Activated T-helper 2 cell treated with anti-CD3 and anti-CD28 coated beads, Interferon-gamma antibody, Interleukin-2, Interleukin-4, amounts not matched to agents 10 μg/mL and 5 μg/mL and 100 μg/mL, durations not matched to agents 14 hours and 24 hours and 36 hours (primary cell): ENCODE measurements at places on chromosomes 4 and X. TPM values are rescaled to one million over a fixed set of nuclear protein-coding genes. Genes with fewer than 3 reads are reported as not detected.

PRPS2 gene
- total RNA-seq: 91.8 and 96.5 TPM in 2 replicates

AFF2 gene
- 3.2 and 3.3 TPM in 2 replicates for total RNA-seq

CFAP99 gene
- not detected in 2 replicates for total RNA-seq

ETNPPL gene
- not detected in 2 replicates for total RNA-seq

DDIT4L gene
- 3.3 TPM in 2 replicates for total RNA-seq

PRPS1 gene
- 94.4 and 94.5 TPM in 2 replicates for total RNA-seq

PFKFB1 gene
- 0.25 and 0.50 TPM in 2 replicates for total RNA-seq

CSN1S1 gene
- total RNA-seq: not detected in 2 replicates

- no peak for DNase-seq
Measured at GRCh38 chr4:48470137-48470536, 13.0 kb upstream of the SLC10A4 start.

DNA sequence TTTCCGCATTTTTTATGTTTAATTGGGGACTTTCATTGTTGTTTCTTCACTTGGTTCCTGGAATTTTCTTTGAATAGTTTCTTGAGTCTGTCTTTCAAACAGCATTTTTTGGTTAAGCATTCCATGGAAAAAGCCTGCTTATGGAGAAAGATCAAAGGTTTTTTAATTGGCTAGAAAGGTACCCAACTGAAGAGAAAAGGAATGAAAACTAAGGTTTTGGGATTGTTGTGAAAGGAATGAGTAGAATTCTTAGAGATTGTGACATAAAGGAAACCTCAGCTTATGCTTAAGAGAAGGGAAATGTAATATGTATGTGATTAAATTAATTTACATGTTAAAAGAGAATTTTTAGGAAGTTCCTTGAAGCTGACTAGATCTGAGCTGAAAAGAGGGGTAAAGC, 82.8 kb downstream of the CCKAR start:
- no peak for DNase-seq

DNA sequence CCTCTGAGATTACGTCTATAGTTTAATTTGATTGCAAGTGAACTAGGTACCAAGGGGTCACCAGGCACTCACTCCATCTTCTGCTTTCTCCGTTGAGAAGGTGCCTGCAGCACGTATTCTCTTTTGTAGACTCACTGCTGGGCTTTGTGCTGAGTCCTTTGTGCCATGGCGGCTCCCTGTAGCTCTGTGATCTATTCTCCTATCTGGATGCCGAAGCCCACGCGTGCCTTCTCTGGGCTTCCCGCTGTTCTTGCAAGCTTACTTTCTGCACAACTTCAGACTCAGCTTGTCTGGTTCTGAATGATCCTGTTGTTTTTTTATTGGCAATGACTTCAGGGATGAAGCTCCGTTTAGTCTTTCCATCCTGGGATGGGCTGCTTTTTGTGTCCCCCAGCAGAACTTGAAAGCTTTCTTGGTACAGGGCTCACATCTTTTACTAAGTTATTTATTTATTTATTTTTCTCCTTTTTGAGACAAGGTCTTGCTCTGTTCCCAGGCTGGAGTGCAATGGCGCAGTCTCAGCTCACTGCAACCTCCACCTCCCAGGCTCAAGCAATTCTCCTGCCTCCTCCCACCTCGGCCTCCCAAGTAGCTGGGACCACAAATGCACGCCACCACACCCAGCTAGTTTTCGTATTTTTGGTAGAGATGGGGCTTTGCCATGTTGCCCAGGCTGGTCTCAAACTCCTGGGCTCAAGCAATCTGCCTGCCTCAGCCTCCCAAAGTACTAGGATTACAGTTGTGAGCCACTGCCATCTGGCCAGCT, 100.9 kb upstream of the NKX1-1 start:
- no peak for DNase-seq

DNA sequence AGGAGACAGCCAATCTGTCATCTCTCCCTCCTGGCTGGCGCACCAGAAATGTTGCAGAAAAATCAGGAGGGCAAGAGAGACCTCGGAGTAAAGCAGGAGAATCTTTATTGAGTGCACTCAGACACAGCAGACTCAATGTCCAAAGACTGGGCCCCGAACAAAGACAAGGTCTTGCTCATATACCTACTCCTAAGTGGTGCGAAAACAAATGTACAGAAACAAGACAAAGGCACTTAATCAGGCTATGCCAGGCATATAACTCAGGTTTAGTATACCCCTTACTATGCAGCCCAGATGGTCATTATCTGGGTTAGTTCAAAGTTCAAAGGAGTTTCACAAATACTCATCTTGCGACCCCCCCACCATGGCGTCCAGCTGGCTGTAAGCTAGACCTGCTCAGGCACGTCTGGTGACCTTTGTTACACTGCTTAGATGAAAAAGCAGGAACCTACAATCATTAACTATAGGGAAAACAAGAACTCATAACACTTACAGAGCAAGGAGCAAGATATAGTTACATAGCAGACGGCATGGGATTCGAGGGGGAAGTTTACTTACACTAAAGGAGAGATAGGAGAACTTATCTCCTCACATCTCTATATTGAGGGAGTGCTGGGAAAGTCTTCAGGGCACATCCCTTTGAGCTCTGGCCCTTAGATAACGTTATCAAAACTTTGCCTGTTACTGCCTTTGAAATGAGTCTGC, 27.5 kb downstream of the SULT1E1 start:
- no peak for DNase-seq

DNA sequence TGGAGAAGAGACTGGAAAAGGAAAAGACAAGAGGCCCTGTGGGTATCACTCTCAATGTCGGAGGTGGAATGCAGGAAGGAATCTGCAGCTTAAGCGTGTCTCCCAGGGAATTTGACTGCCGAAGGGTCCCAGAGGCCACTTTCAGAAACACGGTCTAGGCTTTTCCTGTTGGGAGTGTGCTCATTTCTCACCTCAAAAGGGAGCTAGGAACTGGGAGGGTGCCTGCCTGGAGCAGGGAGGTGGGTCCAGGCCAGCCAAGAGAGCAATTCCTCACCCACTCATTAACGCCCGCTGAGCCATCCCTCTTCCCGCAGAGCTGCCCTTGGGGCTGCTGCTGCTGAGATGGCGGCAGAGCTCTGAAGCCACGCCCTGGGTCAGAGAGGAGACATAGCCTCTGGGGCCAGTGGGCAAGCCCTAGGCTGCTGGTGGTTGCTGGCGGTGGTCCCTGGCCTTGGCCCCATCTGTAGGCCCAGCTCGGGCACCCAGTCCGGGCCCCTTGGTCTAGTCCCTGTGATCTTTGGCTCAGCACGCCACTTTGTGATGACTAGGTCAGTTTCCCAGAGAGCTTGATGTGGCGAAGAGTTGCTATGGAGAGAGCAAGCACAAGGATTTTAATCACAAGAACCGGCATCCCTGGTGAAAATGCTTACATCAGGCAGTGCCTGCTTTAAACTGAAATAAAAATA, 4.1 kb downstream of the ZNF185 start:
- DNase-seq: no peak
